ENCODE measurements at places on chromosomes 1 and 21.

DNA sequence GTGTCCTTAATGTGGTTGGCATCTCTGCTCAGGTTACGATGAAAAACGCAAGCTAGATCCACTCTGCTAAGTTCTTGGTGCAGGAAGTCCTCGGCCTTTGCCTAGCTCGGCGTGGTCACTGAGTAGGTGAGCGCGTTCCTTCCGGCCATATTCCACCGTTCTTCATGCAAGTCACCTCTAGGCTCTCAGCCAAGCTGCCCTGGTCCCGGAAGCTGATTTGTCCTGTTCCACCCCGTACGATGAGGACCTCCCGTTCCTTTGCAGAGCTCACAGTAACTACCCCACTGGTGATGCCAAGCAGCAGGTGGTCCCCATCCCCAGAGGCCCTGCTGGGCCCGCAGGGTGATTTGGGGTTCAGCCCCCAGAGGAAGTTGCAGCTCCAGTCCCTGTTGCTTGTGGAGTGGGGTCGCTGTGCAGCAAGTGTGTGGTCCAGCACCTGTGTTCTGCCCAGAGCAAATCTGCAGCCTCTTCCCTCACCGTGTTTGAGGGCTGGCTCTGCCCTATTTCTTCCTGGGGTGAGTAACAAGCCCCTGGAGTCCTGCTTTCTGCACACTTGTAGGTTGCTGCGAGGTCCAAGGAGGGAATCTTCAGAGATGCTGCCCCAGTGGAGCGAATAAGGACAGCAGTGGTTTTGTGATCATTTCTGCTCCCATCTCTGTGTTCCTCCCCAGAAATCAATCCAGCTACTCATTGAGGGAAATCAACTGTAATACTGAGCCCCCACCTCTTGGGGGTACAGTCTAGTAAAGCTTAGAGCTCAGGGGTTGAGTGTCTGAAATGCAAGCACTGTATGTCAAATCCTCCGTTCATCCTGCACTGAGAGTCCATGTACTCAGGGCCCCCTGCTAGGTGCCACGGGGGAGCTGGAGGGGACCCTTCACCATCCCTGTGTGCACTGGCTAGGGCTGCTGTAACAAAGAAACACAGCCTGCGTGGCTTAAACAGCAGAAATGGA is 2.3 kb downstream of the UMODL1 start:
- DNase-seq = no peak

DNA sequence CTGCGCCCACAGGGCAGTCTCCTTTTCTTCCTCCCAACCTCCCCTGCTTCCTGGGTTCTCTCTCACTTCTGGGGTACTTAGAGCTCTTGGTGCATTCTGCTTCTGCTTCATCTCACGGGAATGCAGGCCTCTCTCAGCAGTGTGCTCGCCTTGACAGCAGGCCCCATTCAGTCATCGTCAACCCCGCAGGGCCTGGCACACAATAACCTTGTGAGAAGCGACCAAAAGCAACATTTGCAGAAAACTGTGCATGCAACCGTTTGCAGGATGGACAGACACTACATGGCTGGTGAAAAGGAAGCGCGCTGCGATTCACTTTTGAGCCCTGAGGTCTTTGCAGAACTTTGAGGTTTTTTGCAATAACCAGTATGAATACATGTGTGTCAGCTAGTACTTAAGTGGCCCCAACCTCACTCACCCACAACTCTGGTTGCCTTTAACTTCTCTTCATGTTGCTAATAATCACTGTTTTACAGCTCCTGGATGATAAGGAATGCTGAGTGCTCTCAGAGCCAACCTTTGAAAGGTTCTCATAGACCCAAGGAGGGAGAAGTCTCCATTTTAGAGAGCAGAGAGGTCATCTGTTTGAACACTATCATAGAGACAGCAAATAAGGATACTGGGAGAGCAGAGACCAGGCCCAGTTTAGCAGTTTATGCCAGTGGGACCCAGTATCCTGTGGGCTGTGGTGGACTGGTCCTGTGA is 2.5 kb upstream of the CD160 start:
- DNase-seq = no peak

- no peak for DNase-seq
Observed at GRCh38 chr1:118556936-118557335, 371.9 kb upstream of the SPAG17 start.

DNA sequence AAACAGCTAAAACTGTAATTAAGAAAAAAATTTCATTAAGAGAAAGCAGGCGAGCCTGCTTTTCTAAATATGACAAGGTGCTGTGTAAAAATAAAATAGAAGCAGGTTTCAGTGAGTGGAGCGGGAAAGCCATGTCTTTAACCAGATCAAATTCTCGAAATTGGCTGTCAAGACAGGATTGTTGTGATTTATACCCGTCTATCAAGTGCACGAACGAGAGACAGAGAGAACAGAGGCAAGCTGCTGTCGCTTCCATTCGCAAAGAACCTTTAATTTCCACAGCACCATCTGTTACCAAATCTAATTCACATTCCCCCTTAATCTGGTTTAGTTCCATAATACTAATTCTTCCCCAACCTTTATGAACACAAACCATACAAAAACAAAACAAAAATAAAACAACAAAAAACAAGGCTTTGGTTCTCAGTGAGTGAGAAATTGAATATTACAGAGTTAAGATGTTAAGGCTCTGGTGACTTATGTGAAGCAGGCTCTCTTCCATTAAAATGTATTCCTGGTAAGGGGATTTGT is 35.0 kb downstream of the ESRRG start:
- no peak for DNase-seq

GRCh38 chr1:232209357-232209756 is 420.6 kb downstream of the SIPA1L2 start:
- no peak for DNase-seq

GRCh38 chr1:170252851-170253579 is 107.3 kb downstream of the NTMT2 start:
- DNase-seq = no peak

DNA sequence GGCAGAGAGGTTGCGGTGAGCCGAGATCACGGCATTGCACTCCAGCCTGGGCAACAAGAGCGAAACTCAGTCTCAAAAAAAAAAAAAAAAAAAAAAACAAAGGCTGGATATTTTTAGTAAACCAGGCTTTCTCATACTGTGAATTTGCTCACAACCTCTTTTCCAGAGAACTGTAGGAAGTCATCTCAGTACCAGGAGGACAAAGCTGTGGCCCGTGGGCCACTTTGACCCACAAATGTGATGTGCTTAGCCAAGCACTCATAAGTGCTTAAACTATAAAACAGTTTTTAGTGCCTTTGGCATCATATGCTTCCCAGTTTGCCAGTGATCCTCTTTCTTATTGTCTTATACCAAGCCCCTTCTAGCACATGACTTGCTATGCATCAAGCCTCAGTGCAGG is 46.5 kb downstream of the RNF11 start:
- DNase-seq = peak; percentile 49

DNA sequence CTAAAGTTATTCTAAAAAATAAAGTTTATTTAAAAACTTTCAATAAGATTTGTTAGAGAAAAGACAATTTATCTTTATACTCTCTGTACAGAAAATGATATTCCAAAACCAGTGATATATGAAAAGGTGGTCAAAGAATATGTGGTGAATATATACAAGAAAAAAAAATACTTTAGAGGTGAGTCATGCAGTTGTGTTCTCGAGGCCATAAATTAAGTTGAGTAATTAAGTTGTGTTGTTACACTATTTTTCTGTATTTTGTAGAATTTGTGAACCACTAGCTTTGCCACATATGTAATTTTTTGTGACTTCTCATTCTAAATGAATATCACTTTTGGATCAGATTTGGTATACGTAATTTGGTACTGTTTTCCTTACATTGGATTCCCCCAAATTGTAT is 23.6 kb upstream of the DUSP10 start:
- no peak for DNase-seq

DNA sequence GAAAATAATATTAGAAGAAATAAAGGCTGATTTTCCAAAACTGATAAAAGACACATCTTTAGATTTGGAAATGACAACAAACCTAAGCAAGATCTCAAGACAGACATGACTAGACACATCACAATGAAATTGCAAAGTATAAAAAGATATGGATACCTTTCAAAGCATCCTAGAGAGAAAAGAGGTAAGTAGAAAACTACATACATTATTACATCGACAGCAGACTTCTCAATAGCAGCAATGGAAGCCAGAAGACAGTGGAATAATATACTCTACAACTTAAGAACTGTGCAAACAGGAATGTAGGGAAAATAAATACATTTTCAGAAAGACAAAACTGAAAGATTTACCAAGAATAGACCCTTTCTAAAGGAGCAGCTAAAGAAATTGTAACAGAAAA is 50.2 kb downstream of the DENND1B start:
- no peak for DNase-seq

- no peak for DNase-seq
Observed at GRCh38 chr1:62778208-62778607, 5.7 kb upstream of the ATG4C start.

DNA sequence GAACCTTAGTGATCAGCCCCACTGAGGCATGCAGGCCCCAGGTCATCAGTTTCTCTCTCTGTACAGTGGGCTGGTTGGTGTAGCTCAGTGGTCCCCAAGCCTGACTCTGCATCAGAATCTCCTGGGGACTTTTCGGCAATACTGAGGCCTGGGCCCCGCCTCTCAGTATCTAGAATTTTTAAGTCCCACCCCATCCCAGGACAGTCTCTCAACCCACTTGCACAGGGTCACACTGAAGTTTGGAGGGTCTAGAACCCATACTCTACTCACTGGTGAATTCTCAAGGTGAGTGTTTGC is 216.4 kb downstream of the MATN1 start:
- DNase-seq = no peak

GRCh38 chr1:98749152-98749756 is 87.7 kb downstream of the SNX7 start:
- DNase-seq = peak; percentile 11

DNA sequence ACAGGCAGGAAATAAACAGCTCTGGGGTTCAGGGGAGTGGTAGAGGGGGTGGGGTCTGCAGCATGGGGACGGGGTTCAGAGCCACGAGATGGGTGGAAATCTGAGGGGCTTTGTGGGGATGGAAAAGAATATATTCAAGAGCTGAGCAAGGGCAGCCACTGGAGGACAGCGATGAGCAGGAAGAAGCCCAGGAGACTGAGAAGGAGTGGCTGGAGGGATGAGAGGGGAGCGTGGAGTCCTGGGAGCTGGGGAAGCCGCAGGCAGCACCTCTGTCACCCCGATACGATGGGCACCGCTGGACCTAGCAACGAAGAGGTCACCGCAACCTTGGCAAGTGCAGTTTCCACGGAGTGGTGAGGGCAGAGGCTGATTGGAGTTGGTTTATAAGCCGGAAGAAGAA is 10.0 kb upstream of the KCNAB2 start:
- no peak for DNase-seq

GRCh38 chr1:212367474-212368072 is 47.1 kb downstream of the PACC1 start:
- DNase-seq = no peak

GRCh38 chr1:227268943-227269342 is 49.3 kb downstream of the CDC42BPA start:
- DNase-seq = no peak

- no peak for DNase-seq
Observed at GRCh38 chr1:20370698-20371097, 80.0 kb downstream of the VWA5B1 start.

GRCh38 chr1:201761178-201761577 is 67.8 kb upstream of the IPO9 start:
- DNase-seq = no peak

DNA sequence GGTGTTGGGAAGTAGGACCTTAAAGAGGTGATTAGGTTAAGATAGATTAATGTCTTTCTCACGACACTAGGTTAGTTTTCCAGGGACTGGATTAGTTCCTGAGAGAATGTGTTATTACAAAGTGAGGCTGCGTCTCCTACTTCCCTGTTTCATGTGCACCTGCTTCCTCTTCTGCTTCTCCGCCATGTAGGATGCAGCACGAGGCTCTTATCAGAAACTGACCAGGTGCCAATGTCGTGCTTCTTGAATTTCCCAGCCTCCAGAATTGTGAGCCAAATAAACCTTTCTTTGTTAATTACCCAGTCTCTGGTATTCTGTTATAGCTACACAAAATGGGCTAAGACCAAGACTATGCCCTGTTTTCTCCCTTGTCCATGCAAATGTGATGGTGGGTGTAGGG is 152.2 kb upstream of the LMO4 start:
- DNase-seq = no peak

- DNase-seq = no peak
Observed at GRCh38 chr1:44515416-44515815, 110.4 kb downstream of the RNF220 start.

GRCh38 chr1:237712082-237712481 is 178.6 kb downstream of the ZP4 start:
- DNase-seq = no peak

DNA sequence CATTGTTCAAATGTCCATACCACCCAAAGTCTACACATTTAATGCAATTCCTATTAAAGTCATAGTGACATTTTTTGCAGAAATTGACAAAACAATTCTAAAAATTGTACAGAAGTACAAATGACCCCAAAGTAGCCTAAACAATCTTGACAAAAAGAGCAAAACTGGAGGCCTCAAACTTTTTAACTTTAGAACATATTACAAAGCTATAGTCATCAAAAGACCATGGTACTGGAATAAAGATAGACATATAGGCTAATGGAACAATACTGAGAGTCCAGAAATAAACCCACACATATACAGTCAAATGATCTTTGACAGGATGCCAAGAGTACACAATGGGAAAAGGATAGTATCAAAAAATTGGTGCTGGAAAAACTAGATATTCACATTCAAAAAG is 213.2 kb upstream of the SAMSN1 start:
- DNase-seq = no peak

DNA sequence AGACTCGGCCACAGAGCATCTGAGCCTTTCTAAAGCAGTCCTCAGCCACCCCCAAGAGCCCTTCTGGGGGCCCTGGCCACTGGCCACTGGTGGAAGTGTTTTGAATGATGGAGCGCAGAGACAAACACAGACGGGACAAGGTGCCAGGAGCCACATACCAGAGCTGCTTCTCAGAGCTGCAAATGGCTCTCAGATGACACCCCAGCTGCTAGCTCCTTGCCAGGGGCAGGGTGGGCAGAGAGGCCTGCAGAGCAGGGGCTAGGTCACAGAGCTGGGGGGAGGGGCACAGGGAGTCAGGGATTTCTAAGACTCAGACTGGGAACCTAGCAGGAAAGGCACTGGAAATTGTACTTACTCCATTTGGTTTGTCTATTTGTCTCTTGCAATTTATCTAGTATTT is 30.4 kb downstream of the KCNN3 start:
- no peak for DNase-seq

DNA sequence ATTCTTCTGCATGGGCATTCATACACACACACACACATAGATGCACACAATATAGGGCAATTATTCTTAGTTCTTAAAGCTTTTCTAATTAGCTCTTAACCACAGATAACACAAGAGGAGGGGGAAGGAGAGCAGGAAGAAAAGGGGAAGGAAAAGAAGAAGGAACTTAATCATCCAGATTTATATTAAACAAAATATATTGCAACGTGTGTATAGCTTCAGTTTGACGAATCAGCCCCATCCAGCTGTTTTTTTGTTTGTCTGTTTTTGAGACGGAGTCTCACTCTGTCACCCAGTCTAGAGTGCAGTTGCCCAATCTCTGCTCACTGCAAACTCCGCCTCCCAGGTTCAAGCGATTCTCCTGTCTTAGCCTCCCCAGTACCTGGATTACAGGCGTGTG is 21.7 kb upstream of the ANKRD13C start:
- DNase-seq = no peak

Measured in activated CD4-positive, alpha-beta T cell treated with anti-CD3 and anti-CD28 coated beads, Interleukin-10, Interleukin-2, amounts not matched to agents 100 ng/mL and 50 ng/mL, durations not matched to agents 16 hours and 8 hours (primary cell).